DMS153 (cell line): ENCODE measurements at places on chromosomes 5 and 9.

DNA sequence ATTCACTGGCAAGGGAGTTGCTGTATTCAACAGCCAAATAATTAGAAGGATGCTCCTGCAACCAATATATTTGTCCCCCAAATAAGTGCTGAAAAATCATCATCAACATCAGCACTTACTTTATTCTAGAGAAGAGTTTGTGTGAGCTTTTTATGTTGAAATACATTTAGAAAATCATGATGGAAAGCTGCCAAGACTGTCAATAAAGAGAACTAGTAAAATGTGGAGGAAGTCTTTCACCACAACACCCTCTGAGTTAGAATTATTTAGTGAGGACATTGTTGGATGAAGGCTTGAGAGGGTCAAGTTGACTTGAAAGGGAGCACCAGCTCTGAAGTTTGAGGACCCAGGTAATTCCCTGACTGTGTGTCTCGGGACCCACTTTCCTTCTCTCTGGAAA lies 100.2 kb upstream of the TBCA start:
- no peak for DNase-seq

DNA sequence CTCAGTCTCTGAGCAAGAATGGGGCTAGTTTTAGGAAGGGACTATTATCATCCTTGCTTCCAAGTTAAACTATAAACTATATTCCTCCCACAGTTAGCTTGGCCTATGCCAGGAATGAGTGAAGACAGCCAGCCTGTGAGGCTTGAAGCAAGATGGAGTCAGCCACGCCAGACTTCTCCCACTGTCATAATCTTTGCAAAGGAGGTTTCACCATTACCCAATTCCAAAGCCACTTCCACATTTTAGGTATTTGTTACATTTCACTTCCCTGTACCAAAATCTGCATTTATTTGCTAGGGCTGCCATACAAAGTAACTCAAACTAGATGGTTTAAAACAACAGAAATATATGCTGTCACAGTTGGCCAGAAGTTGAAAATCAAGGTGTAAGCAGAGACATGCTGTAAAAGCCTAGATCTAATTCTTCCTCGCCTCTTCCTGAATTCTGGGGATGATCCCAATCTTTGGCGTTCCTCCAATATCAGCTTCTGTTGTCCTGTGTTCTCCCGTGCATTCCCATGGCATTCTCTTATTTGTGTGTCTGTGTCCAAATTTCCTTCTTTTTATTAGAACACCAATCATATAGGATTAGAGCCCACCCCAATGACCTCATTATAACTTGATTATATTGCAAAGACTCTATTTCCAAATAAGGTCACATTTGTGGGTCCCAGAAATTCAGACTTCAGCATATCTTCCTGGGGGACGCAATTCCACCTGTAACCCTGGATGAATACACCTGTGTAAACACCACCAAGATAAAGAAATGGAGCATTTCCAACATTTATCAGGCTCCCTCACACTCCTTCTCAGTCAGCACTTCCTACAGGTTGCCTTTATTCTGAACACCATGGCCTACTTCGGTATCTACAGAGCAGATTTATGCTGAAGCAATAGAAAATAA lies 126.8 kb downstream of the GCNT1 start:
- no peak for DNase-seq

GRCh38 chr9:81693671-81694378 lies 4.5 kb upstream of the TLE1 start:
- no peak for DNase-seq

GRCh38 chr5:50807661-50808060 lies 141.2 kb downstream of the PARP8 start:
- no peak for DNase-seq

DNA sequence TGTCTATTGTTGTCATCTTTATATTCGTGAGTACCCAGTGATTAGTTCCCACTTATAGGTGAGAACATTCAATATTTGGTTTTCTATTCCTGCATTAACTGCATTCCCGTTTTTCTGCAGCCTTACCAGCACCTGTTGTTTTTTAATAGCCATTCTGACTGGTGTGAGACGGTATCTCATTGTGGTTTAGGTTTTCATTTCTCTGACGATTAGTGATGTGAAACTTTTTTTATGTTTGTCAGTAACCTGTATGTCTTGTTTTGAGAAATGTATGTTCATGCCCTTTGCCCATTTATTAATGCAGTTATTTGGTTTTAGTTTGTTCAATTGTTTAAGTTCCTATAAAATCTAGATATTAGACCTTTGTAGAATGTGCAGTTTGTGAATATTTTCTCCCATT lies 546.0 kb upstream of the RORB start:
- DNase-seq: no peak

GRCh38 chr5:131279204-131279603 lies 15.4 kb downstream of the CDC42SE2 start:
- no peak for DNase-seq

DNA sequence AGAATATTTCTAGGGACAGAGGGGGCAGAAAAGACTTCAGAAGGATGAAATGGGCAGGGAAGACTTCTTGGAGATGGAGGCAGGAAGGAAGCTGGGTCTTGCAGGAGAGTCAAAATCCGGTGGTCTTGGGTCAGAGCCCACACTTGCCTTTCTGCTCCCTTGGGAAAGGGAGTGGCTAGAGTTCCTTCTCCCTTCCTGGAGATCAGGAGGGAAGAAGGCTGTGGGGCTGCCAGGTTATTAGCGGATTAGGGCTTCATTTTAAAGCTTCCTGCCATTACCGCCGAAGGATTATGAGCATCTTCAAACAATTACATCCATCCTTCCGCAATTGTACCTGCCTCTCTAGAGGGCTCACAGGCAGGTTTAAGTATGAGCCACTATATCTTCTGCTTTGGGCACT lies 19.2 kb upstream of the SYNPO start:
- no peak for DNase-seq

DNA sequence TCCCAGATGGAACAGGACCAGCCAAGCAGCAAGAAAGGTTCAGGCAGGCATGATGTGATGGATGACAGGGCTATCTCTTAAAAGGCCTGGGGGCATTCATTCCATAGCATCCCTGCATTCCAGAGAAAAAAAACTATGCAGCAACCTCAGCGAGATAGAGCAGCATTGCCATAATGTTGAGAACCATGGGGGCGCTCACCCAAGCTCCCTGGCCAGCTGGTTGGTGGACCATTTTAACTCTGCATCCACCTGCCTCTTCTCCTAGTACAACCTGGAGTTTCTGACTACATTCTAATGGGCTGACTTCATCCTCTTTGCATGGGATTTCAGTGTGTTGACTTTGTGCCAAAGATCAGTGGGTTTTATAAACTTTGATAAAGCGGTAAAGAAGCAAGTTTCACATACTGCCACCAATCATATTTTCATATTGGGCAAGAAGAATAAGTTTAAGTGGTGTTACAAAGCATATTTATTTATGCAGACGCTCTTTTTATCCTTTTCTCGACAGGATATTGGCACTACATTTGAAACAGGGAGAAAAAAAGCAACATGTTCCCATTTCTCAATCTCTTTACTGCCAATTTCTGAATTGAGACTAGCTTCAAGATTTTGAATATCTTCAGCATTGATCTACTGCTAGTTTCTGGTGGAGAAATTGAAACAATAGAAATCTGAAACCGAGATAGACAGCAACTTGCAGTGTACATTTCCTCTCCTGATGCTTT lies 378.3 kb upstream of the WWC1 start:
- no peak for DNase-seq

GRCh38 chr9:26229324-26230054 lies 551.2 kb upstream of the TUSC1 start:
- no peak for DNase-seq

- no peak for DNase-seq
These were observed 14.3 kb downstream of the CDK20 start for GRCh38 chr9:87959916-87960581.

- no peak for DNase-seq
These were observed 67.1 kb downstream of the TEX10 start for GRCh38 chr9:100285601-100286000.

DNA sequence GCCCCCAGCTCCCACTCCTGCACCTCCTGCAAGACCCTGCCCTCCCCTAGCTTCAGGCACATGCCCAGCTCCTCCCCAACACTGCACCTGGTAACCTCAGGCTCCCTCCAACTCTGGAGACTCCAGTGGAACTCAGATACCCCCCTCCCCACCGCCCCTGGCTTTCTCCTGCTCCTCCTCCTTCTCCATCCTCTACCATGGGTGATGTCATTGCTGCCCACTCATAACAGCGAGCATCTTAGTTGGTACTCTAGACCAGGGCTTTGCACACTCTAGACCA lies 24.7 kb upstream of the CNOT6 start:
- DNase-seq: no peak

DNA sequence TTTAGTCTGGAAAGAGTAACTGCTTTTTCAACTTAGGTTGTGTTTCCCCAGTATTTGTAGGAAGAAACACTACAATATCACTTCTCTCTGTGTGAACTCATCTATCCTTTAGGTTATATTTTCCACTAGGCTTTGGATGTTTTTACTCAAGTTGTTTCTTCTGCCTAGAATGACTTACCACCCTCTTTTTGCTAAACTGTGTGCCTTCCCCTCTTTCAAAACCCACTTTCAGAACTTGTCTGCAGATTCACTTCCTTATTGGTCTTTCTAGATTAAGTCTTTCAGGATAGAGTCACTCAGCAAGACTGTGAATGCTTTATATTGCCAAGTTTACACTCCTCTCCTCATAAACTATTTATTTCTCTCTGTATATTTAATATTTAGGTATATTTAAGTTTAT lies 14.2 kb upstream of the CAST start:
- DNase-seq: no peak

DNA sequence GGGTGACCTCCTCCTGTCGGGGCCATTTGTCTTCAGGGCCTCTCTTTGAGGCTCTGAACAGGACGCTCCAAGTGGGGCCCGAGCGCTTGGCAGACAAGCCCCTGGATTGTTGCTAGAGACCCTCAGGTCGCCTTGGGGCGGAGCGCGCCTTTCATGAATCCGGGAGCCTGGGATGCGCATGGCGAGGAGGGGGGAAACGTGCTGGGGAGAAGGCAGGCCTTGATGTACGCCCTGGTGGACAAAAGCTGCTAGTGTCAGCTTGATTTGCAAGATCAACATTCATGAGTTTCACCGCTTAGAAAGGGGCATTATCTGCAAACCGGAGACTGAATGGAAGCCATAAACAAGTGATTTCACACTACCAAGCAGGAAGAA lies 226.3 kb downstream of the SMARCA2 start:
- DNase-seq: peak; percentile 83
